Posterior vena cava (tissue), 2 donors: ENCODE measurements at places on chromosomes 5 and 9. TPM values are rescaled to one million over a fixed set of nuclear protein-coding genes. Genes with fewer than 3 reads are reported as not detected.

GRCh38 chr9:128940946-128941755, 6.3 kb downstream of the DOLK start:
- DNase-seq = peak; percentile 52

GRCh38 chr9:108775901-108776306, 79.9 kb downstream of the ACTL7B start:
- no peak for DNase-seq

DNA sequence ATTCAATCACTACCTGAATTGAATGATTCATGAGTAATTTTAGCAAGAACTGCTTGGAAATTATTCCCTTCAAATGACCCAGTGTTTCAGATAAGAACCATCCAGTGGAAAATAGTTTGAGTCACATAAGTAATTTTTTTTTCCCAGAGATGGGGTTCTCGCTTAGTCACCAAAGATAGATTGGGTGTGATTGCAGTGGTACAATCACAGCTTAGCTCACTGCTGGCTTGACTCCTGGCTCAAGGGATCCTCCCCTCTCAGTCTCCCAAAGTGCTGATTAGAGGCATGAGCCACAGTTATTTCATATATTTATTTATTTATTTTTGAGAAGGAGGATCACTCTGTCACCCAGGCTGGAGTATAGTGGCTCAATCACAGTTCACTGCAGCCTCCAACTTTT, 574.5 kb upstream of the ARRDC3 start:
- DNase-seq = peak; percentile 80

WDR38 gene
- not detected for total RNA-seq

- no peak for DNase-seq
Observed at GRCh38 chr5:111310711-111311620, 86.8 kb downstream of the CAMK4 start.

GRCh38 chr5:154369682-154370081, 76.1 kb upstream of the SAP30L start:
- DNase-seq = no peak

DNA sequence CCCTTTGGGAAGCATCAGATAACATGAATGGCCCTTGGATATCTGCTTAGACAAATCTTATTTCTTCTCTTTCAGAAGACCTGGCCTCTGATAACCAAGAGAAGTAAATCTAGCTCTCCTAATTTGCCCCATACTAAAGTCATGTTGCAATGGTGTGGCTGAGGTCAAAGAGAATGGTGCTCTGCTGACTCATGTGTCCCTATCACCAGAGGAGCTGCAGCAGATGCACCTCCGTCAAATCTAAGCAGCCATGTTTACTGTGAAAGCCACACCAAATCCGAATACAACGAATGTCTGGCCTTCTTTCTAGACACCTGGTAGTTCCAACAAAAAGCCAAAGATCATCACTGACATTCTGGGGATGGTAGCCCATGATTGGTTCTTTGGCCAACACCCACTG, 23.2 kb downstream of the RETREG1 start:
- DNase-seq = no peak
